ENCODE measurements at places on chromosomes 6 and 20.

DNA sequence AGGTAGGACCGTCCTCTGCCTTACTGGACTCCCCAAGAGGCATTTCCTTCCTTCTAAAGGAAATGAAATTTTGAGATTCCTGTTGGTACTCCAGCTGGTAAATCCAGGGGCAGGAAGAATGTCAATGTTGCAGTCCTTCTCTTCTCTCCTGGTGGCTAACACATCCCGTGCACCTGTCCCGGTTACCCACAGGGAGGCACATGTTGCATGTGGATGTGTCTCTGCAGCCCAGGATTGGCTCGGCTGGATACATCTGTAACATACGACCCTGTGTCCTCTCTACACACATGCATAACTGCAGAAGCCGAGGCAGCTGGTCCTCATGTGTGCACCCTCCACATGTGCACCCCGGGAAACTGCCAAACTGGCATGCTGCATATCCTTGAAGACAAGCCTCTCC is 1.3 kb upstream of the LRFN2 start:
- no peak for DNase-seq

- no peak for DNase-seq
Observed at GRCh38 chr6:114987281-114987680, 644.5 kb upstream of the HS3ST5 start.

- no peak for DNase-seq
Observed at GRCh38 chr20:46894971-46895905, 595 bp downstream of the EYA2 start.

GRCh38 chr6:134099770-134100169 is 47.3 kb upstream of the SLC2A12 start:
- no peak for DNase-seq

DNA sequence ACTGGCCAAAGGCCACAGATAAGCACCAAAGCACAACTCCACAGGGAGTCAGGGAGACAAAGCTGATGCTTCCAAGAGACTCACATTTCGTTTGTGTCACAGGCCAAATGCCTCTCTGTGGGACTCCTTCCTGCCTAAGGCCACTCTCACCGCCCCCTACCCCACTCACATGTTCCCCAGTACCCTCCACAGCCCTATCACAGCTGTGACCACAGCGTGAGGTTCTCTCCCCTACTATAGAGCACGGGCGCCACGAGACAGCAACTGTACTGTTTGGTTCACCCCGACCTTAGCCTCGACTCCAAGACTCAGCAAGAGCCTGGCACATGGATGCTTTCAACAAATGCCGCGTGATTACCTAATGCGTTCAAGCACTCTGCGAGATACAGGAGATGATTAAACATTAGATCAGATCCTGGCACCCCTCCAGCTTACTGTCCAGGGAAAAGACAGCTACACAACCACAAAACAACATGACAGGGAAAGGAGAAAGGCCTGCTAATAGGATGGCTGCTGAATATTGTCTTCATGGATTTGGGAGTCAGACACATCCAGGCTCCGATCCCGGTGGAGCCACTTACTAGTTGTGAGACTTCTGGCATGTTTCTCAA is 105.5 kb downstream of the AGPAT4 start:
- DNase-seq: no peak

- no peak for DNase-seq
Observed at GRCh38 chr6:29424168-29424567, 9.4 kb downstream of the OR12D1 start.

- DNase-seq: no peak
Observed at GRCh38 chr6:56381801-56382251, 134.4 kb upstream of the COL21A1 start.

DNA sequence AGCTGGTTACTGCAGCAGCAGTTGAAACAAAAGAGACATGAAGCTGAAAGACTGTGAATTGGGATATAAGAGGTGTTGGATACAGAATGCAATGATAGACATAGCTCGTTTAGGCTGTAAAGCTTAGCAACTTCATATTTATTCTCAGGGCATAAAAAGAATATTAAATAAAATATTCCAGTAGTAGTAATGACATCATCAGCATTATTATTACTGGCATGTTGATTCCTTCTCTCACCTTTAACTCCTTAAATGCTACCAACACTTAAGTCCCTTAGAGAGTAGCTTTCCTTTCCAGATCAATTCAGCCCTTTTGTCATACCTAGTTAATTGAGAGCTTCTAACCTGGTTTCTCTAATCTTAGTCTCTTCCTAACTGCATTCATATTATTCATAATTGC is 81.4 kb upstream of the STXBP5 start:
- no peak for DNase-seq

- DNase-seq: no peak
Observed at GRCh38 chr6:5119090-5119951, 34.2 kb downstream of the PPP1R3G start.

DNA sequence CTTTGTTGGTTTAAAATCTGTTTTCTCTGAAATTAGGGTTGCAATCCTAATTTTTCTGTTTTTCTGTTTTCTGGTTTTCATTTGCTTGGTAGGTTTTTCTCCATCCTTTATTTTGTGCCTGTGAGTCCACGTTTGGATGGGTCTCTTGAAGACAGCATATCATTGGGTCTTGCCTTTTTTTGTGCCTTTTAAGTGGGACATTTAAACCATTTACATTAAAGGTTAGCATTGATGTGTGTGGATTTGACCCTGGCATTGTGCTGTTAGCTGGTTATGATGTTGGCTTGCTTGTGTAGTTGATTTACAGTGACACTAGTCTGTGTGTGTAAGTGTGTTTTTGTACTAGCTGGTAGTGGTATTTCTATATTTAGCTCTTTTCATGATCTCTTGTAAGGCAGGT is 28.0 kb upstream of the CST5 start:
- DNase-seq: no peak

GRCh38 chr20:50488236-50488806 is 21.9 kb upstream of the PTPN1 start:
- DNase-seq: no peak

DNA sequence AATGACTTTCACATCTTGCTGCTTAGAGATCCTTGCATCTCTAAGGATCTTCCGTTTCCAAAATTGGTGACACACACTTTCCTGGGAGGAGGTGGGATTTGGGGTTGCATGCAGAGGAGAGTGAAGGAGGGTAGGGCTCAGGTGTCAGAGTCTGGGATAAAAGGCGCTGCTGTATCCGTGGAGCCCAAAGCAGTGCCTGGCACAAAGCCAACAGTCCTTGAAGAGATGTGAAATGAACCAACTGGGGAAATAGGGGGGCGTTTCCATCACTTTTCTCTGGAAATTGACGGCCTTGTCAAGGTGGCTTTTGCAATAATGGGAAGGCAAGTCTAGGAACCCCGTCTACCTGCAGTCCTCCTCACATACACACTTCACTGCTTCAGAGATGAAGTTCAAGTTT is 59.5 kb upstream of the NELFCD start:
- no peak for DNase-seq

DNA sequence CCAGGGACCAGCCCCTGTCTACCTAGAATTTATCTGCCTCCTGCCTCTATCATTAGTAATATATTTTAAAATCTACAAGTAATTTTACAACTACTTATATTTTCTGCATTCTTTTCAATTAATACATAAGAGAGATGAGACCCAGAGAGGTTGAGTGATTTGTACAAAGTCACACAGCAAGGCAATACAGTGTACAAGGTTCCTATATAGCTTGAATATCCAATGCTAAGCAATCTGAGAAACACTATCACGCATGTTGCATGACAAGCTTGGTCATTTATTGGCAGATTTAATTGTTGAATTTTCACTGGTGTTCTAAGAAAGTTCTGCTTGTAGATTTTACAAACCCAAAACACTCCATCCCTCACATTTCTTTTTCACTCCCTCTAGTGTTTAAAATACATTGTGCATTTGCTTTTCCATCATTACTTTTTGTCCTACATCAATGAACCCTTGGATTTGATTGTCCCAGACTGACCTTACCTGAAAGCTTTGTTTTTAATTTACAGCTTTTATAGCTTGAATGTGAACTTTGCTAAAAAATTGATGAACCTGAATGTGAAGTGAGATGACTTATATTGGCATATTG is 520.9 kb upstream of the CITED2 start:
- no peak for DNase-seq

GRCh38 chr6:111523484-111524167 is 40.6 kb upstream of the REV3L start:
- DNase-seq: no peak

DNA sequence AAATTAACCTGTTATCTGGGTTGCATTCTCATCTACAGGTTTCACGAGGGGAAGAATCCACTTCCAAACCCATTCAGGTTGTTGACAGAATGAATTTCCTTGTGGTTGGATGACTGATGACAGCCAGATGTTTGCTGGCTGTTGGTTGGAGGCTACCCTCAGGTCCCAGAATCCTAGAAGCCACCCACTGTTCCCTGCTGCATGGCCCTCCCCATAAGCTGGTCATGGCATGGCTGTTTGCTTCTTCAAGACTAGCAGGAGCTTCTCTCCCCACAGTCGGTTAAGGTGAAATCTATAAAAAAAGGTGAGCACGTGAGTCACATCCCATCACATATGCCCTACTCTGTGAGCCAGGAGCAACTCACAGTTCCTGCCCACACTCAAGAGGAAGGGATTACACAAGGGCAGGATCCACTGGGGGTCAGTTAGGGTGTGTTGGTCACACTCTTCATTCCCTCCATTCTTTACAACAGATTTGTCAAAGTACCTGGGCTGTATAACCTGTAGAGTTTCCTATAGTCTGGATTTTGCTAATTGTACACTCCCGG is 19.5 kb upstream of the RPS10 start:
- DNase-seq: no peak

All from activated T-helper 9 cell treated with anti-CD3 and anti-CD28 coated beads, Interleukin-2, amount 50 U/mL, for 16 hours (primary cell).